ENCODE measurements at places on chromosomes 1 and 21.

GRCh38 chr1:179287946-179288345 is 5.7 kb upstream of the SOAT1 start:
- no peak for DNase-seq

GRCh38 chr1:103529746-103530145 is 4.2 kb downstream of the RNPC3 start:
- peak; percentile 86 for DNase-seq

DNA sequence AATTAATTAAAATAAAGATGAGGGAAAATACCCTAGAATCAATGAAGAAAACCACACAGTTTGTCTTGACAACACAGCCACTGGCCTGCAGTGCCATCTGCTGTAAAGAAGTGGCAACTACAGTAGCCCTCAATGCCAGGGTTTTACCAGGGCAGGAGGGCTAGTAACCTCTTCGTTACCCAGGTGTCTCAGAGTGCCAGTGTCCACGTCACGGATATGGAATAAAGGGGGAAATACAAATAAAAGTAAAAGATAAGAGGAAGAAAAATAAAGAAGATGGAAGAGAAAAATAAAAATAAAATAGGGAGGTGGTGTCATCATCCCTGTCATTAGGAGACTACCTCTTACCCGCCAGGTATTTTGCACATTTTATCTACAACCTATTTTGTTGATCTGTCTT is 14.2 kb upstream of the SLC44A3 start:
- peak; percentile 68 for DNase-seq

DNA sequence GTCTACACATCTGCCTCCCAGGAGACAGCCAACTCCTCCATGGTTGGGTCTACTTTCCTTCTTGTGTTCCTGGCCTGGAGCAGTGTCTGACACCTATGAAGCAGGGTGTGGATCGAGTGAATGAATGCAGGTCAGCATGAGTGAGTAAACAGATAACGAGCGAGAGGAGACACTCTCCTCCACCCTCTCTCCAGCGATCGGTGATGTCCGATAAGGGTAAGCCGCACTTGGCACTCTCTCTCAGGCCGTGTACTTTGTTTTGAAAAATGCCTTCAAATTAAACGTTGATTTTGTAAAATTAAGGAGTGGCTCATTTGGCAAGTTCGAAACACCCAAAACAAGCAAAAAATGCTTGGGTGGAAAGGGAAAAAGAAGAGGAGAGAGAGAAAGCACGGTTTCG is 43.8 kb upstream of the DMRTB1 start:
- DNase-seq = no peak

DNA sequence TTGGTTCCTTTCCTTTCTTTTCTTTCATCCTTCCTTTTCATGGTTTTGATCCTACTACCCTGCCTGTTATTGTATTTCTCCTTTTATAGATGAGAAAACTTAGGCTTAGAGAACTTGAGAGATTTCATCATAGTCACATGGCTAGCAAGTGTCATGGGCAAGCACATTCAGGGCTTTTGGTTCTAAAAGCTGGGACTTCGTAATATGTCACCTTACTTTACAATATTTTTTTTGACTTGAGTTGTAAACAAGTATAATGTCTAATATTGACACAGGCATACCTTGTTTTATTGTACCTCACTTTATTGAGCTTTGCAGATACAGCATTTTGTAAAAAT is 70.7 kb downstream of the MTR start:
- no peak for DNase-seq

DNA sequence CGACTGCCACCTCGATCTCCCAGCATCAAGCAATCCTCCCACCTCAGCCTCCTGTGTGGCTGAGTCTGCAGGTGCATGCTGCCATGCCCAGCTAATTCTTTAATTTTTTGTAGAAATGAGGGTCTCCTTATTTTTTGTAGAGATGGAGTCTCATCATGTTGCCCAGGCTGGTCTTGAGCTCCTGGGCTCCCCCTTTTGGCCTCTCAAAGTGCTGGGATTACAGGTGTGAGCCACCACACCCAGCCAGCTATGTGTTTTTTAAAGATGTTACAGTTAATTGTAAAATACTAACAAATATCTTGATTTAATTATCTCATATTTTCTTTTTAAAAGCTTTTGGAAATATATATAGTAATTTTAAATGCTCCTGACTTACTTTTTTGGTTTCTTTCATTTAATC is 181.3 kb upstream of the DMRTA2 start:
- DNase-seq = no peak

DNA sequence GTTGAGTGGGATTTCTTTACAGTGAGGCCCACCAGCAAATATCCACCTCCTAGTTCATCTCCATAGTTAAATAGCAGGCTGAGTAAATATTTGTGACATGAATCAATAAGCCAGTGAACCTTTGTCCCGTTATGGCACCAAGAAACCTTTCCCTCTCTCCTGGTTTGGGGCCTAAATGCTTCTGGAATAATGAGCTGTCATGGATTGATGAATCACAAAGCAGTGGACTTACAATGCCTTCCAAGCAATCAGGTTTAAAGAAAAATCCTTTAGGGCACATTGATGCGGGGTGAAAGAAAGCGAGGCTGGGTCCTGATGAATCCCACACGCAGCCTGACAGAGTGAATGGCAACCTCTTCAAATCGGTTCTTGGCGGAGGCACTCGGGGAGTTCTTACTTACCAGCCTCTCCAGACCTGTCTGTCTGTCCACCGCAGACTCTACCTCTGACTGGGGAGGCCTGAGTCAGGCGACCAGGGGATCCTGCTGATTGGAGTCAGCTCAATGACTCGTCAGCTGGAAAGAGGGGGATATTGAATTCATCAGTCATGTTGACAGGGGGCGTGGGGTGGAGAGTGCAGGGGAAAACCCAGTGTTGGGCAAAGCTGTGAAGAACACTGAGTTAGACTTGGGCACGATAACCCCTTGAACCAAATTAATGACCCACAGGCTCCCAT is 247.3 kb downstream of the PLPP3 start:
- DNase-seq = peak; percentile 27

GRCh38 chr1:92362970-92363369 is 64.1 kb downstream of the RPAP2 start:
- DNase-seq = no peak

- DNase-seq = peak; percentile 77
These were observed 9.7 kb downstream of the CD2 start for GRCh38 chr1:116763787-116764465.

DNA sequence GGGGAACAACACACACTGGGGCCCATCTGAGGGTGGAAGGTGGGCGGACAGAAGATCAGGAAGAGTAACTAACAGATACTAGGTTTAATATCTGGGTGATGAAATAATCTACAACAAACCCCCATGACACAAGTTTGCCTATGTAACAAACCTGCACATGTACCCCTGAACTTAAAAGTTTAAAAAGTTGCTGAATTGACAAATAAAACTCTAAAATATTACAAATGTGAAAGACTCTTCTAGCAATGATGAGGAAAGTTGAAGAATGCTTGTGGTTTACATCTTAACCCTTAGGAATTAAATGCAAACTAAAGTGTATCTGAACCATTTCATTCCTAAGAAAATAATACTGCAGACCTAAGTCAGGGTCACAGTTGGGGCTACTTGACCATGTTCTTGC is 525.6 kb upstream of the CAMK1G start:
- no peak for DNase-seq

- DNase-seq = no peak
These were observed 57.3 kb downstream of the OBSCN start for GRCh38 chr1:228265167-228265566.

DNA sequence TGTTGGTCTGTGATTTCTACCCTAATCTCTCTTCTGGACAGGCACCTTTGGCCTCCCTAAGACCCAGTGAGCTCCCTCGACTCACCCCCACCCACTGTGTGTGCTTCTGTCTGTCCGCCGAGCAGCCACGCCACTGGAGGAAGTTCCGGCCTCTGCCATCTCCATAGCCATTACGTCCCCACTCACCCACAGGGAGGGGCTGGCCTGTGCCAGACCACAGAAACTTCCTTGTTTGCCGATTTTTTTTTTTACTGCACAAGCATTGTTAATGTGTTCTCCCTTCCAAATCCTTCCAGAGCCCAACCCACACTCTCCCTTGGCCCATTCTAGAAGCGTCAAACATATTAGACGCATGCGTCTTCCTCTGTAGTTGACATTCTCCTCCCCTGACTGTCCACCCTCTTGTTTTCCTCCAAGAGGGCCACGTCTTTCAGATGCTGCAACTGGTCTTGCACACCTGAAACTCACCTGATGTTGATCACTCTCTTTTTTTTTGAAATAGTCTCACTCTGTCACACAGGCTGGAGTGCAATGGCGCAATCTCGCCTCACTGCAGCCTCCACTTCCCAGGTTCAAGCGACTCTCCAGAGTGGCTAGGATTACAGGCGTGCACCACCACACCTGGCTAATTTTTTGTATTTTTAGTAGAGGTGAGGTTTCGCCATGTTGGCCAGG is 72.3 kb downstream of the EVA1C start:
- DNase-seq = no peak

- DNase-seq = no peak
These were observed 124.7 kb downstream of the POU2F1 start for GRCh38 chr1:167345386-167345733.

GRCh38 chr1:6301526-6301925 is 40.6 kb upstream of the GPR153 start:
- no peak for DNase-seq

DNA sequence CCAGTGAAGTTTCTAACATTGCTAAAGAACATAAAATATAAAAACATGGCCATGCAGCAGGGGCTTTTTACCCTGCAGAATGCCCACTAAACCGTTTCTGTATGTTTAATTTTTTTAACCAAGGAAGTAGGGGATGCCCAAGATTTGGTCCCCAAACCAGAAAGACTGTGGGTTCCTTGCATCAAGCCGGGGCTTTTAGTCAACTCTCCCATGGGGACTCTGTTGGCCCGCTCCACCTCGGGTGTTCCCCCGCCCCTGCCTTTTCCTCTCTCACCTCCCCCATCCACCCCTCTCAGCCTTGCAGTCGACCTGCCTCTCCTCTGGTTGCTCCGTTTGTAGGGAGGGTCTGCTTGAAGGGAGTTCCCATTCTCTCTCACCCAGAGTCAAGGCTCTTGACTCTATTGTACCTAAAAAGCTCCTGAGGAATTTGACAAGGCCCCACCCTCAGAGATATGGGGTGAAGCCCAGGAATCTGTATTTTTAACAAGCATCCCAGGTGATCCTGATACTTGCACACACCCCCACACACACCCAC is 117.5 kb downstream of the TOMM20 start:
- peak; percentile 18 for DNase-seq

GRCh38 chr1:226644541-226645176 is 94.4 kb downstream of the ITPKB start:
- DNase-seq = peak; percentile 87

- no peak for DNase-seq
These were observed 19.9 kb upstream of the UBE2U start for GRCh38 chr1:64183395-64184002.

DNA sequence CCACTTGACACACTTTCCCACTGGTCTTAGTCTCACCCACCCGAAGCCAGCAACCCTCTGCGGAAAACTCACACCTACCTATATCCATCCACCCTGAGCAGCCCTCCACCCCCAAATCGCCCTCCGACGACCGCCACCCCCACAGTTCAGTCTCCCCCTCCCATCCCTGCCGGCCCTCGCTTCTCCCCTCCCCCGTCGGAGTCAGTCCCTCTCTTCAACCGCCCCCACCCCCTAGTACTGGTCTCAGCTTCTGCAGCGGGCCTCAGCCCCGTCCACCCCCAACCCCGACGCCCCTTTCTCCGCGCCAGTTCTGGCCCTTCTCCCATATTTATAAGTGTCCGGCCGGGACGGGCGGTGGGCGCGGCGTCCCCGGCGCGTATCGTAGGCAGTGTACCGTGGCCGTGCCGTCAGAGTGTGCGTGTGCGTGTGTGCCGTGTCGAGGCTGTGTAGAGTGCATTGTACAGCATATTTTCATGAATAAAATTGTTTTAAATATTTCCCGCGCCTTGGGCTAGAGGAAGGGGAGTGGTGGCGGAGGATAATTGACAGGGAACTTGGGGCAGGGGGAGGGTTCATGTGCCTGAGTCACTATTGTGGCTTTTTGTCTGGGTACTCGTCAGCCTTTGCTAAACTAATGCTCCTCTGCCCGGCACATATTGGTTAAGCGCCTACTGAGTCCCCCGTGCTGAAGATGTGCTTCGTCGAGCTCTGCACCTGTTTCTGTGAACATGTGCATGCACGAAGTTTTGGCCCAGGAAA is 22.0 kb downstream of the FOXO6 start:
- DNase-seq = peak; percentile 95

DNA sequence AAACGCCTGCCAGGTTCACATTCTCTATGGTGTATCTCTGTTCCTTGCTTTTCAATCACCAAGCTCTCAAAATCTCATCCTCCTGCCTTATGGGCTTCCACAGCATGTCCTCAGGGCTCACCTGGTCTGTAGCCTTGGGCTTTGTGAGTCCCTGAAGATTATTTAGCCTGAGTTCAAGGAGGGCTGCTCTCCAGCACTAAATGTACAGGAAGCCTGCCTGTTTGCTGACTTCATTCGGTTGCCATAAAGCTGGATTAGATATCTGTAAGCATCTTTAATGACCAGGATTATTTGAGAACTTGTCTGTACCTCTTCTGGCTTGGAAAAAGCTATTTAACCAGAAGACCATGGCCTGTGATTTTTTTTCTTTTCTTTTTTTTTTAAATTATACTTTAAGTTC is 6.9 kb upstream of the REG4 start:
- DNase-seq = no peak

DNA sequence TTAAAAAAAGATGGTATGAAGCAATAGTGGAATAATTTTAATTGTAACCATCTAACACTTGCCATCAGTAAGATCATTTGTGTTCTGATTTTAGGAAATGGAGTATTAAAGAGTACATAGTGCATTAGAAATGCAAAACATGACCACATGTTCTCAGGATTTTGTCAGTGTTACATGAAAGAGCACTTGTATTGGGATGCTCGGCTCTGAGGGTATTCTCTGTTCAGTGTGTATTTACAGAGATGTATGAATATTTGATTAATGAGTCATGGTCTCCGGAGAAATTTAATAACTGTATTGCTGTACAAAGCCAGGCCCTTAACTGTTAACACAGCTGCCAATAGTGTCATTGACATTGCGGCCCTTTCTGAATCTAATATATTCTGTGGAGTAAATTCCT is 91.7 kb downstream of the ATG4C start:
- DNase-seq = peak; percentile 29

GRCh38 chr1:240405751-240406150 is 206.2 kb downstream of the GREM2 start:
- DNase-seq = no peak

- DNase-seq = no peak
These were observed 11.5 kb downstream of the PHLDA3 start for GRCh38 chr1:201457508-201457960.

DNA sequence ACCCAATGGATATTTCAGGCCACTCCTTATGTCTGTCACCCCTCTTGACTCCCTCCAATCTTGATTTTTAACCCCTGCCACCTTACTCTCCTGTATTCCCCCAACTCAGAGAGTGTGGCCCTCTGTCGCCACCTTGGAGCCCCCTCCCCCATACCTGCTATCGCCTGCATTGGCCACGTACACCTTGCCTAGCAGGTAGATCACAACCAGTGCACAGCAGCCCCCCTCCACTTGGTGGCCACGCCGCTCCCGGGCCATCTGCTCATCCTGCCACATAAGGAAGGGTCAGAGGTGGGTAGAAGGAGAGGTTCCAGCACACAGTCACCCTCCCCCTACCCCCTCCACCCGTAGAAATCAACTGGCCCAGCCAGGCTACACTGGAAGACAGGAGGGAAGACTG is 2.9 kb downstream of the PPM1J start:
- peak; percentile 68 for DNase-seq

Measured in osteoblast (primary cell).